ENCODE measurements at places on chromosomes 7 and 10.

- DNase-seq = no peak
These were observed 24.3 kb upstream of the GPR146 start for GRCh38 chr7:1019789-1020610.

DNA sequence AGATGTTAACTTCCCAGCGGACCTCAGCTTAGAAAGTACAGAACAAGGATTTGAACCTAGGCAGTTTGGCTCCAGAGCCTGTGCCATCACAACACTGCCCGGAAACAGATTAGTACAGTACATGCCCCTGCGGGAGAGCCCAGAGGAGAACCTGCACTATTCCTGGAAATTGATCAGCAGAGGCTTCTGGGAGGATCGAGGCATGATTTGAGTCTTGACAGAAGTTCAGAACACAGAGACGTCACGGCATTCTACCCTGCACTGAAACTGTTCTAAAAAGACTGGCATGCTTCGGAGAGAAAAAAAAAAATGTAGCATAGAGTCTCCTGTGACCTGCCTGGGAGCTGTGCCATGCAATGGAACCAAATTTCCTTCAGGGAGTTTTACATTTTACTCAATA, 9.2 kb upstream of the IL6 start:
- no peak for DNase-seq

GRCh38 chr7:75966190-75966961, 28.0 kb downstream of the TMEM120A start:
- DNase-seq = no peak

DNA sequence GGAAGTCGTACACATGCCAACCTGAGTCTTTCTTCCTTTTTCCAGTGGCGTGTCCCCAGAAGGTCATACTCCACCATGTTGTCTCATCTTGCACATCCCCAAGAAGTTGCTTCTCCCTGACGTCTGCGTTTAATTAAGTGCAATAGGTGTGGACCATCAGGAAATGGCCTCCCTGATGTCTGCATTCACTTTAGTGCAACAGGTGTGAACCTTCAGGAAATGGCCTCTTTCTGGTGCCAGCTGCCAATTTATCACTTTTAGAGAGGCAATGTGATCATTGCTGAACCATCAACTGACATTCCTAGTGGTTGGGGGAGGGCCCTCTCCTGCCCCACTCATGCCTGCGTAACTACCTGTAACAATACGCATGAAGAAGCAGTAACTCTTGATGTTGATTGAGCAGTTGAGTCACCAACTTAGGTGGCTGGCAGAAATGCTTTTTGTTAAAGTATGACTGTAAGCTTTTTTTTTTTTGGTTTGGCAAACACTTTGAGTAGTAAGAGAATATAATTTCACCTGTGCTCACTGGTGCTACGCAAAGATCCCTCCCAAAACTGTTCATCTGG, 25.8 kb downstream of the SCIN start:
- peak; percentile 72 for DNase-seq

DNA sequence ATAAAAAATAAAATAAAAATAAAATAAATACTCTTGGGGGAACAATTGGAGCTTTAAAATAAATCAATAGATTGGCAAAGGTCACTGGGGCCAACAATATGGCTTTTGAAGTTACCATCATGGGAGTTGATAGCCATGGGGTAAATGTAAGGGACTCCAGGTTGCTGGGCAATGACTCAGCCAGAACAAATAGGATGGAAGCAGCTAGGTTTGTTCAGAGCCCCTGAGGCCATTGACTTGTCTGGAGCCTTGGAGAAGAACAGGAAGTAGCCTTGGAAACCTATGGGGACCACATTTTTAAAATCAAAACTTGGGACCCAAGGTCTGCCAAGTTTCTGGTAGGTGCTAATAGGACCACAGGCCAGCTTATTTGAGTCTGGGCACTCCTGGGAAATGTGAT, 20.2 kb upstream of the FRA10AC1 start:
- DNase-seq = peak; percentile 78

DNA sequence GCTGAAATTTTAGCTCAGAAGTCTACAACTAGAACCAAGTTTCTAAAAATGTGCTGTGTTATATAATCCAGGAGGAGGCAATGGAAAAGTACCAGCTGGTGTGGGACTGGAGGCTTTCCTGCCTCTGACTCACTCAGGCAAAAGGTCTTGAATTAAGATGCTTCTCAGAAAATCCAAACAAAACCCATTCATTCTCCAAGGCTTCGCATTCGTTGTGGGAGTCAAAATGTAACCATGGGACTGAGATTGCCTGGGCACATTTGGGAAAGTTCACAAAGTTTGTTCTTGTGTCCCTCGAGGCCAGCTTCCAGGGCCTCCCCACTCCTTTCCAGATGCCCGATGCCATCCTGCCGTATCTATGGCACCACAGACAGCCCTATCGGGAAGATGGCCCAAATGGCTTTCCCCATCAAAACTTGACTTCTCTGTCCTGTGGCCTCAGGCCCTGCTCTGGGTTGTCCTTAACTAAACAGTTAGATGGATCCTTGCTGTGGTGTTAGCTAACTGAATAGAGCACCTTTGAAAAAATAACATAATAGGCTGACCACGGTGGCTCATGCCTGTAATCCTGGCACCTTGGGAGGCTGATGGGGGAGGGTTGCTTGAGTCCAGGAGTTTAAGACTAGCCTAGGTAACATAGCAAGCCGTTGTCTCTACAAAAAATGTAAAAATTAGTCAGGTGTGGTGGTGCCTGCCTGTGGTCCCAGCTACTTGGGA, 180.5 kb downstream of the PFKFB3 start:
- no peak for DNase-seq

Data from bronchial epithelial cell (primary cell).